Left renal pelvis (tissue), 4 donors: ENCODE measurements at places on chromosomes 3 and 15.

- DNase-seq, result no peak
Measured at GRCh38 chr15:60572541-60573421, 93.8 kb upstream of the ICE2 start.

DNA sequence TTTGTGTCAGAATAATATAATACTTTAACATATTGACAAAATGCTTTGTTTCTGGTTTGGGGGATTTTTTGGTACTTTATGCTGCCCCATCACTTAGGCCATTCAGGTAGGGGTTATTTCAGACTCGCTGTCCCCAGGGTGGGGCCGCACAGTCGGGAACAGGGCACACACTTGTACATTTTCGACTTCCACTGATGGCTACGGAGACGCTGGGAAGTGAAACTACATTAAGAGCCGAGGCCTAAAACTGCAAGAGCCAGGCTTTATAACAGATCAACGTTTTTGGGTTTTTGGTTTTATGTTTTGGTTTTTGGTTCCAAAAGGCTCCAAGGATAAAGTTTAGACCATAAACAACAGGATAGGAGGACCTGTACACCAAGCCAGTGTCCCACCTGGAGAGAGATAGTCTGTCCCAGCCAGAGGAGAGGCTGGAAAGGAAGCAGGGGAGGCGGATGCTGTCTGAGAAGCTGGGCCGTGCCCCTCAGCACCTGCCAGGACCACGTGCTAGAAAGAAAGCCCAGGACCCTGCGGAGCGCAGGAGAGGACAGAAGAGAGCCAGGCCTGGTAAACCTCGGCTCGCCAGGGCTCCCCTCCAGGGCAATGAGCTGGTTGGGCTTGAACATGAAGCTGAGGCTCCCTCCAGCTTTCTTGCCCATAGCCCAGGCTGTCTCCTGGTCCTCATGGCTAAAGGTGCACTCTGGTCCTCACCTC is 111.7 kb downstream of the CHSY1 start:
- no peak for DNase-seq

GRCh38 chr15:42704492-42704926 is 32.4 kb downstream of the CDAN1 start:
- peak; percentile 36 for DNase-seq

DNA sequence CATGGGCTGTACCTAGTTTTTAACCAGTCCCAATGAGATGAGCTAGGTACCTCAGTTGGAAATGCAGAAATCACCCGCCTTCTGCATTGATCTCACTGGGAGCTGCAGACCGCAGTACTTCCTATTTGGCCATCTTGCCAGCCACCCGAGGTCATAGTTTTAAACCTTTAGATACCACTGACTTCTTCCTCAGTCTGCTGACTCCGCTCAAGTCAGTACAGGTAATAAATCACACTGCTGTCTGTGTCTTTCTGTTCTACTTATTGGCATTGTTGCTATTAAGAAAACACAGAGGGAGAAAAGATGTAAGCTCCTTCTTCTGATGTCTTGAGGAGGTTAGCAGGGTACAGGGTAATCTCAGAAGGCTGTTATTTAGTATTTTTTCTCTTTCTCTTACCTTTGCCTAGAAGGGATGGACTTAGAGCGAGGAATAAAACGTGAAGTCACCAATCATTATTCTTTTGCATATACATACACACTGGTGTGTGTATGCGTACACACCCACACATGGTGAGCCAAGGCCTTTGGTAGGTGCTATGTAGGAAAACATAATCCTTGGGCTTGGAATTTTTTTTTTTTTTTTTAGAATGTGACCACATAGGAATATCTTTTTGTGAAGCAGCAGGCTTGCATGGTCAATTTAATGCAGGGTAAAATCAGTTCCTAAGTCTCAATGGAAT is 197.2 kb downstream of the EDEM1 start:
- no peak for DNase-seq

DNA sequence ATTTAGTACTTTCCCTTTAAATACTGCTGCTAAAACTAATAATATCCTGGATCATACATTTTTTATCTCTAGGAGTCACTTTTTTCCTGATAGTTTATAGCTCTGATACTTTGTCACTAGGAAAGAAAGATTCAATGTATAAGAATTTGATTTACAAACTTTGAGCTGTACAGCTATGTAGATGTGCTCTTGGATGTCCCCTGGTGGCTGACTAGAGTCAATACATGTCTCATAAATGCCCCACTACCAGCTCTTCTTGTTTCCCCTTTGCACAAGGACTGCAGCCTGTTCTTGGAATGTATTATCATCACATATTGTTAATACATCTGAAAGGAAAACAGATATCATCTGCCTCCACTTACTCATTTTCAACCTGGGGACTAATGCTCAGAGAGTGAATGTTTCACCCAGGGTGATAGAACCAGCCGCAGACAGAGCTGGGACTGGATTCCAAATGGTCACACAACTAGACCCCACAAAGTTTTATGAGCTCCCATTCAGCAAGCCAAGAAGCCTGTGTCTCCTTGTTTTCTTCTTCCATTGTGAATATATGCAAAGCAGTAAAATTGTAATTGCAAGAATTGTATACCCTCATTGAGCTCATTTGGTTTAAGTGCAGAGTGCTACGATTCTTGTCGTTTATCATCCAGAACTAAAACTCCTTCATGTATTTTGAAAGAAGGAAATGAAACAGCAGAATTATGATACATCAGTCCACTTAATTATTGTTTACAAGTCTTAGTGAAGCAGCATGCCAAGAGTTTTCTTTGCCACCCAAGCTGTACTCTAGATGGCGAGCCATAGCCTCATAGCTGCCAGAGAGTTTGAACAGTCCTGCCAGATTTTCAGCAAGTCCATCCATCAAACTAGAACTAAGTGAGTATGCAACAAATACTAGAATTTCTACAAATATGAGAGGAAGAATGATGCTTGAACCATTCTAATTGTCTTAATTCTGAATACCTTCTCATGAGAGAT is 261.6 kb upstream of the LMCD1 start:
- DNase-seq, result no peak

DNA sequence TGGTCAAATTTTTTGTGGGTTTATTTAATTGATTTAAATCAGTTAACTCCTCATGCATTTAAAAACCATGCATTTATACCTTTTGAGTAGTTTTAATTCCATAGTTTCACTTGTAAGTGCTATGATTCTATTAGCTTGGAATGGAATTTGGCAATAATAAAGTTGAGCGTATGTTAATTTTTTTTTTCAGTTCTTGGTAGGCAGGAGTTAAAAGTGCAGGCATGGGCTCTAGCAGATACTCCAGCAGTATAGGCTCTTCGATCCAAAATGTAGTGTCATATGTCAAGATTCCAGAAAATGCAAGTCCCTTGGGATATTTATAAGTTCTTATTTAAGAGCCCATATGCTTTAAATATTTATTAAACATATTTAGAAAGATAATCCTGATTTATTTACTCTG is 70.3 kb downstream of the LYSMD4 start:
- no peak for DNase-seq

- DNase-seq, result no peak
Measured at GRCh38 chr3:66103729-66104128, 65.0 kb upstream of the MAGI1 start.

DNA sequence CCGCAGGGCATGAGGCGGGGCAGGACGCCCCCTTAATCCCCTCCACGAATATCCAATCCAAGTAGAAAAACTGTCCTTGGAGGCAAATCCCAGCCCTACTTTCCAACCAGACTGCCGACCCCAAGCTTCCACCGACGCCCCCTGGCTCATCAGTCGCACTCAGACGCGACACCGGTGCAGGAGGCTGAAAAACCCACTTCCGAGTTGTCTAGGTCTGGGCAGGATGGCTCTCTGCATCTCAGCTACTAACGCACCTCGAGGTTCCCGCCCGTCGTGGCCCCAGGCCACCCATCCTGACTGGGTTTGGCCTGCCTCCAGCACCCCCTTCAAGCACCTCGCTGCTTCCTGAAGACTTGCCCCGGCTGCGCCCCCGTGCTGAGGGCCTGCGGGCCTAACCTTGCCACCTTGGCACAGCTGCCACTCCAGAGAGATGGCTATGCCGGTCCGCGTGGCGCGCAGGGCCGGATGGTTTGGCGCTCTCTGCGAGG is 15.5 kb downstream of the RGMA start:
- DNase-seq, result no peak

DNA sequence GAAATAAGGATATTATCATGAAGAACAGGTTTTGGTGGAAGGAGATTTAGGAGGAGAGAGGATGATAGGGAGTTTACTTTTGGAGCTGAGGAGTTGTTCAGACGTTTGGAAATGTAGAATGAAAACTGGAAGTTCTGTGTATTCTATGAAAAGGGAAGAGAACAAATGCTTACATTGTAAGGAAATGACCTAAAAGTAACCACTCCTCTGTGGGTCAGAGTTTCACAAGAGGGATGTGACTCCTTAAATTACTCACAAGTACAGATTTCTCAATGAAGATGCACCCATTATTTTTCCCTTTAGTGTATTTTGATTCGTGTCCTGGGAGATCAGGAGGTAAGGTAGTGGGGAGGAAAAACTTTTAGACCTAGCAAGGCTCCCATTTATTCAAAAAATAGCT is 4.0 kb downstream of the RNF13 start:
- no peak for DNase-seq

DNA sequence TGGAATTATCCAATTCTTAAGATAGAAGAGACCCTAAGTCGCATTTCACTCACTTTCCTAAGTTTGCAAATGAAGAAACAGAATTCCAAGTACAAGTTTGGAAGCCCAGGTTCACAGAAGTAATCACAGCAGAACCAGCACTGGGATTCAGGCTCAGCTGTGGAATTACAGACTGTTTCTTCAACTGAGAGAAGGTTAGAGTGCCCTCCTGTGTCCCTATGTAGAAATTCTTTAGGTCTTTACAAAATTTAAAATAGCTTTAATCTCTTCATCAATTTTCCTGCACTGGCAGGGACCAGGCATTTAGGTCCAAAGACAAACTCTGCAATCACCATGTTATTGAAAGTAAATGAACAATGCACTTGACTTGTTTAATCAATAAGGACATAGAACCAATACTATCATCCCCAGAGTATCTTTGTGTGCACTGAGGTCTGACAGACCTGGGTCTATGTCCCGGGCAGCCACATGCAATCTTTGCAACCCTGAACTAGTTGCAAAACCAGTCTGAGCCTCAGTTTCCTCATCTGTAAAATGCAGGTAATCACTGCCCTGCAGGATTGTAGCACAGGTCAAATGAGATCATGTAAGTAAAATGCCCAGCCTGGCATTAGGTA is 96.3 kb upstream of the ZBED2 start:
- no peak for DNase-seq

DNA sequence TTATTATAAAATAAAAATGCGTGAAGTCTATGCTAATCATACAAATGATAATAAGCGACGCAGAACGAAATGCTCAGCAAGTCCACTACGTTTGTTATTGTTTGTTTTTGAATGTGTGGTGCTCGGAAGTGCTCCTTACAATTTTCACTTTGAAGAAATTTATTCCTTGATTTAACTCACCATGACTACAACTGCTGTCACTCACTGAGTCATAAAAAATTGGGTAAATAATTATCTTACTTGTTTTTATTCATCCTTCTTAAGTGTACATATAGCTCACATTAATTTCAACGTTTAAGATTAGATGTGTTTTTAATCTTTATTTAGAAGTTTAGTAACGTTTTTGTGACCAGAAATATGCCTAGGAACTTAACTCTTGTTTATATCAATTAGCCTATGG is 66.7 kb upstream of the NANOGP8 start:
- no peak for DNase-seq

- no peak for DNase-seq
Measured at GRCh38 chr3:120451806-120452205, 1.0 kb upstream of the FSTL1 start.

- no peak for DNase-seq
Measured at GRCh38 chr3:47469616-47470015, 6.1 kb downstream of the SCAP start.

- DNase-seq, result no peak
Measured at GRCh38 chr3:113607219-113607596, 74.9 kb downstream of the SIDT1 start.

DNA sequence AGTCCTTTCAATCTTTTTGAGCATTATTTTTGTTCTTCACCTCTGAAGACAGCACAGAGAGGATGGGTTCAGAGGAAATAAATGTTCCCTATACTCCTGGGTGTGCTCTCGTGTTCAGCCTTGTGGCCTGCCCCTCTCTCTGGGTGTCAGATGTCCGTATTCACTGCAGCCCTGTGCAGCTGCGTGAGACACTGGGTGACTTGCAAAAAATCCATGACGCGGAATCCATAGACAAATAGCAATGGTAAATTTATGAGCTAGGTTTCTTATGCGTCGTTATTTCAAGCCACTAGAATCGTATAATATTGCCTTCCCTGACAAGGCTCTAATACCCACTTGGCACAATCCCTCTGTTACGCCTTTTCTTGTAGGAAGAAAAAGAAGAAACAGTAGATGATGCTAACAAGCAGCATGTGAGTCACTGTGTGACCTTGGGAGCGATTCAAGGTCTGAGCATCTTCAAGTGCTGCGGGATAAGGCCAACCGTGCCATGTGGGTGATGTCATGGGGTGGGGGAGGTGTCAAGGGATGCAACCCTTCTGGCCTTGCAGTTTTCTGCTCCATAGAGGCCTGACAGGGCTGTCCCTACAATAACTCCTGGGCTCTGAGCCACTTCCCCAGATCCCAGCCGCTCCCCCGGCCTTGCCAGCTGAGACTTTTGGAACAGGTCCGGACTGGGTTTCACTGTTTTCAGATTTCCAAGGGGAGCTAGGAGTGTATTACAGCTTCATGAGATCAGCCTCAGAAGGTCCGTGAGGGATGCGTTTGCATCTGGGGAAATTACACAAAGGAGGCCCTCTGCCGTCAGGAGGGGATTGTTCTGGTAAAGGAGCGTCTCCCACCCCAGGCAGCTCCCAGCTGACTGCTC is 47.6 kb upstream of the POMGNT2 start:
- no peak for DNase-seq

GRCh38 chr3:174333640-174334039 is 525.5 kb upstream of the NAALADL2 start:
- no peak for DNase-seq

GRCh38 chr3:177426106-177426877 is 229.0 kb upstream of the TBL1XR1 start:
- DNase-seq, result no peak

- DNase-seq, result no peak
Measured at GRCh38 chr15:96969732-96970710, 639.5 kb downstream of the NR2F2 start.

DNA sequence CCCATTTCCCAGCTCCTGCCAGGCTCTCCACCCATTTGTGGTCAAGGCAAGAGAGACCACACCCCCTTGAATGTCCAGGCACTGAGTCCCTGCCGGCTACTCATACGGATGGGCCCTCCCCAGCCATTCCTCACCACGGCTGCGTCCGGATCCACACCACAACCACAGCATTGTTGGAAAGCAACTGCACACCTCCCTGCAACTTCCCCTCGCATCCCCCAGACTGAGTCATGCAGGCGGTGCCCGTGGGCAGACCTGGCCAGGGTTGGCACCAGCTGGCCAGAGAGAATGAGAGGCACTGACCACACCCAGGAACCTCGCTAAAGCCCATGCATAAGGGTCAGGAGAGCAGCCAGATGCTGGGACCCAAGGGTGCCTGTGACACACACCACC is 30.5 kb downstream of the LOXL1 start:
- no peak for DNase-seq

DNA sequence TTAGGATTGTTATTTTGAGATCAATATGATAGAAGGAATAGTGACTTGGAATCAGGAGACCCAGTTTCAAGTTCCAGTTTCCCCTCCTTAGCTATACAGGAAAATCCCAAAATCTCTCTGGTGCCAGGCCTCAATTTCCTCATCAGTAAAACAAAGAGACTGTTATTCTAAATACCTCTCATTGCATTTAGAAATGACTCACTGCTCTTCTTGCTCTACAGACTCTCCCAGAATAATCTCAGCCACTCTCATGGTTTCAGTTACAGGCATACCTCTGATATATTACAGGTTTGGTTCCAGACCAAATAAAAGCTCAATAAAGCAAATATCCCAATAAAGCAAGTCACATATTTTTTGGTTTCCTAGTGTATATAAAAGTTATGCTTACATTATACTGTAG is 28.3 kb downstream of the IMPG2 start:
- no peak for DNase-seq
